ENCODE measurements at places on chromosomes 1 and 21.

- DNase-seq: no peak
Observed at GRCh38 chr1:224757508-224757907, 141.4 kb downstream of the CNIH3 start.

GRCh38 chr1:153513023-153513422 lies 22.8 kb downstream of the S100A6 start:
- no peak for DNase-seq

- no peak for DNase-seq
Observed at GRCh38 chr1:204263254-204263910, 49.6 kb upstream of the GOLT1A start.

- DNase-seq: no peak
Observed at GRCh38 chr1:41053316-41053715, 31.8 kb upstream of the SLFNL1 start.

- DNase-seq: no peak
Observed at GRCh38 chr1:181100015-181100905, 11.8 kb downstream of the IER5 start.

DNA sequence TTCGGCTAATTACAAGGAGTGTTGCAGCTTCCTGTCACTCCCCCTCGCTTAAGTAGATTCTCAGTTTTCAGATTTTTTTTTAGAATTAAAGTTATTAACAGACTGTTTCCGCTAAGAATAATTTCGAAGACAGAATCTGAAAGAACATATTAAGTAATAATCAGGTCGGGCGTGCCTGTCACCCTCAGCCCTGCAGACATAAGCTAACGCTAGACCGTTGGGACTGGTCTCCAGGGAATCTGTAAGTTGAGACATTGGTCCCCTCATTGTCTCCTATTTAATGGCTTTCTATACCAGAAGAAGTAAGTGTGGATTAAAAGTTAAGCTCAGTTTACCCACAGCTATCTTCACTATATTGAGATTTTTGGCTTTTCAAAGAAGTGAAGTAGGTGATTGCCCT lies 14.5 kb downstream of the NMNAT1 start:
- DNase-seq: no peak

GRCh38 chr1:3735027-3735681 lies 17.1 kb upstream of the CCDC27 start:
- DNase-seq: no peak

GRCh38 chr1:8073112-8073855 lies 47.2 kb upstream of the ERRFI1 start:
- DNase-seq: no peak

- DNase-seq: no peak
Observed at GRCh38 chr1:162823771-162824525, 33.4 kb downstream of the HSD17B7 start.

GRCh38 chr1:7614576-7615074 lies 156.5 kb upstream of the VAMP3 start:
- DNase-seq: no peak

- DNase-seq: no peak
Observed at GRCh38 chr1:232194424-232194823, 435.5 kb downstream of the SIPA1L2 start.

DNA sequence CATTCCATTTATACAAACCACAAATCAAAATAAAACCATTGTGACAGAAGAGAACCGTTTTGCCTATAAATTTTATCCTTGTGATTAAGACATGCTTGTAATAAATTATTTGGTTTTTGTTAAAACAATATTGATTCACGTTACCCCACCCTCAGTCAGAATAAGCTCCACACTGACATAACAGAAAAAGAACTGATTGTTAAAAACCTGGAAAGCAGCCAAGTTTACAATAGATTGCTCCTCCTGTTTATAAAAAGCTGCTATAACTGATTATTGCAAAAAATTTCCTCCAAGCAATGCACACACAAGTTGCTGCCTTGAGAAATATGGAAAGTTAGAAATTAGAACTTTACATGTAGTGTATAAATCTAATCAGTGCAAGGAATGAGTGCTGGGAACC lies 263.5 kb downstream of the SETD4 start:
- no peak for DNase-seq

DNA sequence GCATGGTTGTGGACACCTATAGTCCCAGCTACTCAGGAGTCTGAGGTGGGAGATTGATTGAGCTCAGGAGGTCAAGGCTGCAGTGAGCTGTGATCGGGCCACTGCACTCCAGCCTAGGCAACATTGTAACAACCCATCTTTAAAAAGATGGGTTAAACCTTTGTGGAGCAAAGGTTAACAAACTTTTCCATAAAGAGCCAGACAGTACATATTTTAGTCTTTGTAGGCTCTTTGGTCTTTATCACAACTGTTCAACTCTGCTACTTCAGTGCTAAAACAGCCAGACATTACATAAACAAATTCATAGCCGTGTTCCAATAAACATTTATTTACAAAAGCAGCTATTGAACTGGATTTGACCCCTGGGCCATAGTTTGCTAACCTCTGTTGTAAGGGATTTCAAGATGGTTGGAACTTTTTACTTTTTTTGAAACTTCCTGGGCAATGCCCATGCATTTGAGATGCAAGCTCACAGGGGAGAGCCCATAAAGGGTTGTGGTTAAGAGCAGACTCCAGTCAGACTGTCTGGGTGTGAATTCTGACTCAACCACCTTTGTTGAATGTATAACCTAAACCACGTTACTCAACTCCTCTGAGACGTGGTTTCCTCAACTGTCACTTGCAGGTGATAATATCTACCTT lies 10.8 kb downstream of the INAVA start:
- DNase-seq: no peak

DNA sequence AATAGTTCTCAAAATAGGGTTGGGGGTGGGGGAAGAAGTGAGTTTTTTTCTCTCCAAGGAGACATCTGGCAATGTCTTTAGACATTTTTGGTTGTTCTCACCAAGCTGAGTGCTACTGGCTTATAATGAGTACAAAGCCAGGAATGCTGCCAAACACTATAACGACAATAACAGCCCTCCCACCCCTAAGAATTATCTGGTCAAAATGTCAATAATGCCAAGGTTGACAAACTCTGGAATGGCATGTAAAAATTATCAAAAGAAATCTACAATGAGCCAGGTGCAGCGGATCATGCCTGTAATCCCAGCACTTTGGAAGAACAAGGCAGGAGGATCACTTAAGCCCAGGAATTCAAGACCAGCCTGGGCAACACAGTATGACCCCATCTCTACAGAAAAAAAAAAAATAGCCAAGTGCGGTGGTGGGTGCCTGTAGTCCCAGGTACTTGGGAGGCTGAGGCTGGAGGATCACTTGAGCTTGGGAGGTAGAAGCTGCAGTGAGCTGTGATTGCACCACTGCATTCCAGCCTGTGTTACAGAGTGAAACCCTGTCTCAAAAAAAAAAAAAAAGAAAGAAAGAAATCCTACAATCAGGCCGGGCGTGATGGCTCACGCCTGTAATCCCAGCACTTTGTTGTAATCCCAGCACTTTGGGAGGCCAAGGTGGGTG lies 2.5 kb downstream of the ATP5PF start:
- no peak for DNase-seq

GRCh38 chr1:71930511-71930910 lies 351.8 kb downstream of the NEGR1 start:
- no peak for DNase-seq

- DNase-seq: no peak
Observed at GRCh38 chr1:48654606-48655210, 122.0 kb downstream of the BEND5 start.

DNA sequence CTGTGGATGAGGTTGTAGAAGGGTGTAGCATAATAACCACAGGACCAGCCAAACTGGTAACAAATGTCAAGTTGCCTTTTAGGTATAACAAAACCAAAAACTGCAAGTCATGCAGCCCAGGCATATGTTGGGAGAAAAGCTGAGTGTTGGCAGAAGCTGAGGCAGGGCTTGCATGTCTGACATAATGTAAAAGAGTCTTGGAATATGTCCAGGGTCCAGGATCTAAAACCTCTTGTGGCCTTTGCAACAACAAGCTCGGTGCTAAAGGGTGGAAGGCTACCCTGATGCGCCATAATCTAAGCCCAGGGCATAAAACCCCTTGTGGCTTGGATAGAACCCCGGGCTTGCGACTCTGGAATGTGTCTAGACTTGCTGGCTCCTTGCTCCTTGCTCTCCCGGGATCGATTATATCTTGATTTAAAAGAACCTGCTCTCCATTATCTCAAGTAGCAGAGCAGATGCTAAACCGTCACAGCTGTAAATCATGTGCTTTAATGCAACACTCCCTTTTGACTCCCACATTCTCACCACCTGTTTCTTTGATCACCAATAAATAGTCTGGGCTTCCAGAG lies 26.5 kb upstream of the SLC35A3 start:
- DNase-seq: no peak

DNA sequence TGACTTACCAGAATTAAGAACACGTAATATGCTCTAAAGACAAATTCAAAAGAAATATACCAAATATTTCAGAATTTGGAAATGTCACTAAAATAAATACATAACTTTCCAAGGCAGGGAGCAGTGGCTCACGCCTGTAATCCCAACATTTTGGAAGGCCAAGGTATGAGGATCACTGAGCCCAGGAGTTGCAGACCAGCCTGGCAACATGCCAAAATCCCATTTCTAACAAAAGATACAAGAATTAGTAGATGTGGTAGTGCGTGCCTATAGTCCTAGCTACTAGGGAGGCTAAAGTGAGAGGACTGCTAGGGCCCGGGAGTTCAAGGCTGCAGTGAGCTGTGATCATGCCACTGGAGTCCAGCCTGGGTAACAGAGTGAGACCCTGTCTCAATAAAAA lies 11.7 kb downstream of the LUZP1 start:
- DNase-seq: no peak

DNA sequence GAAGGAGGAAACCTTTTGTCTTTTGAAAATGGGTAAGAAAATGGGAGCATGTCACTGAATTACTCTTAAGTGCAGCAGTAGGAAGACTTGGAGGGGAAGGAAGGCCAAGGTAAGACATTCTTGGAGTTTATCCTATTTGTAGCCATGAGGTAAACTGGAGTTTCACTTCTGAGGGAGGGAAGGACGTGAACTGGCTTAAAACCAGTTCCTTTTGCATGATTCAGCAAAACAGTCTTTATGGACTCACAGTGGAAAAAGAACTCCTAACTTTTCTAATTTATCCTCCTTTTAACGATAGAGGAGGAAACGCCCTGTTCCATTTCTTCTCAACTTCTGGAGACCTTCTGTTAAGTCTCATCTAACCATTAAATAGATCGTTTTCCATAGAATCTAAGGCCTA lies 2.5 kb downstream of the PRDX6 start:
- DNase-seq: no peak

DNA sequence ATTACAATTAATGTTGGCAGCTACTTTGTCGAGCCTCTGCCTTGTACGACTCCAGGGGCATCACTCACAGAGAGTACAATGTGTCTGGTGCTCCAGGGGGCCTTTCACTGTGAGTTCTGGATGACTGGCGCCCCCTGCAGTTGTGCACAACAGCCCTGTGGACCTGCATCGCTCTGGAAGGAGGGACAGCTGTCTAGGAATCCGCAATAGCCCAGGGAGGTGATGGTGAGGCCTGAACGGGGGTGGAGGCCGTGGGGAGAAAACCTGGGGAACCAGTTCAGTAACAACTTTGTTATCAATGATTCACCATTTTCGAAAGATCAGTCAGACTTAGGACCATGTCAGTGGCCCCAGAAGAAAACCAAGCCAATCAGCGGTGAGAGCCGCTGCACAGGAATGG lies 189.1 kb downstream of the KAZN start:
- DNase-seq: no peak

GRCh38 chr1:29542548-29542947 lies 306.2 kb downstream of the PTPRU start:
- DNase-seq: no peak

DNA sequence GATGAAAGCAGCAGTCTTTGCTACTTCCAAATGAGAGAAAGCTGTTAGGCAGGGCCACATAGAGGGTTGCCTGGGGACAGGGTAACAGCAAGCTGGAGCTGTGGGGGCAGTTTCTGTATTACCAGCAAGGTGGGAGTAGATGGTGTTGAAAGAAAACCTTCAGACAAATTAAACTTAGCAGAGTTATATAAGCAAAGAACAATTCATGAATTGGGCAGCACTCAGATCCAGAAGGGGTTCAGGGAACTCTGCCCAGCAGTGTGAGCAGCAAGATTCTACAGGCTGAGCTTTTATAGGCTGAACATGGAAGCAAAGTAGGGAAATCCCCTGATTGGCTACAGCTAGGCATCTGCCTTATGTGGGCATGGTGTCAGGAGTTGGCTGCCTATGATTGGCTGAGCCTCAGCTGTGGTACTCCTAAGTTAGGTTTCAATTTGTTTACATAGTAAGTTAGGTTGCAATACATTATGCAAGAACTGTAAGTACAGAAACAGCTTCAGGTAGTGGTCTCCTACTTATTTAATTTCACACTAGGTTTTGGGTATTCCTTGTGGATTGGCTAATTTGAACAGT lies 64.1 kb upstream of the TMPRSS2 start:
- no peak for DNase-seq

DNA sequence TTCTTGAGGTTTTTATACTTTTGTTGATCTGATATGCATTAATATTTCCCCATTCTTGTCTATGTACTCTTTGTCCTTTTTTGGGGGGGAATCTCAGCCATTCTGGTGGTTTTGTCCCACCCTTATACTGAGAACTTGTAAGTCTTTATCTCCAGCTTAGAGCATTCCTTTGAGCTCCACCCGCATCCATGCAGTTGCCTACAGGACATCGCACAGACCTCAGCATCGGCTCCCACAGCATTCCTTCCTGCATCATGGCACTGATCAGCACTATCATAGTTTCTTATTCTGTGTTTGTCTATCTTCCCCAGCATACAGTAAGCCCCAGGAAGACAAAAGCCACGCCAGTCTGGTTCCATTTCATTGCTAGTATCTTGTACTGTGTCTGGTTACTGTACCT lies 33.0 kb downstream of the HHAT start:
- DNase-seq: no peak

DNA sequence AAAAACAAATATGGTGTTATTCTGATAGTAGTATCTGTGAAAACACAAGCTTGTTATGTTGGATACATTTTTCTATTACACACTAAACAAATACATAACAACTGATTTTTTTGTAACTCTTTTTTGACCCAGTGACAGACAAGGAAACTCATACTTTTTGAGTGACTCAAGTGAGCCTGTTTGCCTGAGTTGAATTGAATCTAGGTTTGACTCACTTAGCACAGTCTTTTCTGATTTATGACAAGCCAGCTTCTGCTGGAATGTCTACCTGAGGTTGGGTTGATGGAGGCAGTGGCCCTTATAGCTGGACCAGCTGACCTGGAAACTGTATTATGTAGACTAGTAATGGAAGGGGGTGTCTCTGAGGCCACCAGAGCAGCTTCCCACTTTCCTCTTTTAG lies 4.2 kb upstream of the CLCA4 start:
- DNase-seq: no peak

DNA sequence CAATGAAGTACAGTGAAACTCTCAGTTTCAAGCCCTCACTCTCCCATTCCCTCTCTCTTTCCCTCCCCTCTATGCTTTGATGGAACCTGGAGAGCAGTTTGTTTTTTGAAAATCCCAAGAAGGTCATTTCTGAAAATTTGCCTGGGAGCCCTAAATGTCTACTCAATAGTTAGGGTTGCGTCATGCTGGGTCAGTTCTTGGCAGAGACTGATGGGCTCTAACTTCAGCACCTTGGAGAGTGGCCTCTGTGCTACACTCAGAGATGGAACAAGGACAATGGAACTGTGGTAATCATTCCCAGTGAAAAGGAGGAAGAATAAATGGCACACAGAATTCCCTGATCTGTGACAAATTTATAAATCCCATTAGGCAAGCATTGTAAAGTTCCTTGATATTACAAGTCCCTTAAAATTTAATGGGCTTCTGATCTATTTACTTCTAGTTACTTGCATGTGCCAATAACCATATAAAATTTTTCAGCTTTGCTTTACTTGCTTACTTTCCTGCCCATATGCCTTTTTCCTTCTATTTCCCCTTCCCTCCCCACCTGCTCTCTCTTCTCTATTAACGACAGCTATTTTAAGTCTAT lies 182.9 kb upstream of the KCND3 start:
- DNase-seq: no peak

Data from ovary (tissue), 10 donors.